ENCODE measurements at places on chromosomes 7 and 10. TPM values are rescaled to one million over a fixed set of nuclear protein-coding genes. Genes with fewer than 3 reads are reported as not detected.

The STEAP4 gene
- total RNA-seq = 7.2 TPM

The FAM13C gene
- 47.9 TPM for total RNA-seq

The TAS2R3 gene
- 6.3 TPM for total RNA-seq

- DNase-seq = no peak
Observed at GRCh38 chr7:136976504-136977251, 108.2 kb downstream of the CHRM2 start.

The CTAGE4 gene
- total RNA-seq = 20.6 TPM

DNA sequence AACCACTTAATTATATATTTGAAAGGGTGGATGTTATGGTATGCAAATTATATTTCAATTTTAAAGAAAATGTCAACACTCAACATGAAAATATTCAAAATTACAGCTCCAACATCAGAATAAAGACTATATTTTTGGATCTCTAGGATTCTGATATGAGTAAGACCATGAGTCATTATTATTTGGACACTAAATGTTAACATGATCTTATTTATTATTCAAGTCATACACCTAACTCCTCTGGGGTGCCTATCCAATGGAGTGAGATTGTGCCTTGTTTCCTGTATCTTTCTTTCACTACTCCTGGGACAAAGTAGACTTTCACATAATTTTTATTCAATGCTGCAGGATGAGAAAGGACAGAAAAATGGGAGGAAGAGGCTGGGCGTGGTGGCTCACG is 135.2 kb upstream of the PRSS1 start:
- no peak for DNase-seq

DNA sequence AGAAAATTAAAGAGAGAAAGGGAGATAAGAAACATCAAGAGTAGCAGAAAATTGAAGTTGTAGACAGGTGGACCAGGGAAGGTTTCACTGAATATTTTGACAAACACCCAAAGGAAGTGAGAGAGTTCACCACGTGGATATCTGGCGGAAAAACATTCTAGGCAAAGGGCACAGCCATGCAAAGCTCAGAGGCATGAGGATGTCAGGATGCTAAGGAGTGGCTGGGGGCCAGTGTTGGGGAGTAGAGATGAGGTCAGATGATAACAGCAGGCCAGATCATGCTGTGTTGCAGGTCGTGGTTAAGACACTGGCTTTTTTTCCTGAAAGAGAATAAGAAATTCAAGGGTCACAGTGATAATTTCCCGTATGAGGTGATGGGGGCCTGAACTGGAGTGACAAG is 181.9 kb downstream of the DGKI start:
- no peak for DNase-seq

DNA sequence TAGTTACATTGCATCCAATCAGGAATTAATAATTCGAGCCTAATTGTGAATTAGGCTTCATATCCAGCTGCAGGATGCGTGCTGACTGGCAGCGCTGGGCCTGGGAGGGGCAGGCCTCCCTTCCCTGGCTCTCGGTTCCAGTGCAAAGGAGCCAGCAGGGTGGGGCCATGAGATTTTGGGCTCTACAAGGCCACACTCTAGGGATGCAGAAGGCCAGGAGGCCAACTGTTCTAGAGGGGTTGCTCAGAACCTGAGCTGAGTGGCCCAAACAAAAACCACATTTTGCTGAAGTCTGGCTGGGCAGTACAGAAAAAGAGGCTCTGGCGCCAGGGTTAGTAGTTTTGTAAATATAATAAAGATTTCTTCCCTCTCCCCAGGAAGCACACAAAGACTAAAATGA is 72.3 kb downstream of the CLEC2L start:
- DNase-seq = no peak

DNA sequence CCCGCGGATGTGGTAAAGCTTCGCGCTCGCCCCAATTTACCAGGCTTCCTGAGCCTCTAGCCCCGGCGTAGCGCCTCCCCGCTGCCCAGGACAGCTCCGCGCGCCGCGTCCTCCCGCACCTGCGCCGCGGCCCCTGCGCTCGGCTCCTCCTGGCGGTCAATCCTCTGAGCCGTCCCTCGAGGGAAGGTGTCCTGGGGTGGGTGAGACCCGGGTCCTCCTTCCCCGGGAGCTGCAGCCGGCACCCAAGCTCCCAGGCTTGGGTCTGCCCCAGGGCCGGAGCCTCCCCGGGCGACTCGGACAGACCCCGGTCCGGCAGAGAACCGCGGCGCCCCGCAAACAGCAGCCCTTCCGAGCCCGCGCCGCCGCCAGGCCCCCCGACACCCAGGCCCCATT is 512 bp downstream of the OSBPL3 start:
- peak; percentile 94 for DNase-seq

The C10orf88 gene
- total RNA-seq = 8.2 TPM

DNA sequence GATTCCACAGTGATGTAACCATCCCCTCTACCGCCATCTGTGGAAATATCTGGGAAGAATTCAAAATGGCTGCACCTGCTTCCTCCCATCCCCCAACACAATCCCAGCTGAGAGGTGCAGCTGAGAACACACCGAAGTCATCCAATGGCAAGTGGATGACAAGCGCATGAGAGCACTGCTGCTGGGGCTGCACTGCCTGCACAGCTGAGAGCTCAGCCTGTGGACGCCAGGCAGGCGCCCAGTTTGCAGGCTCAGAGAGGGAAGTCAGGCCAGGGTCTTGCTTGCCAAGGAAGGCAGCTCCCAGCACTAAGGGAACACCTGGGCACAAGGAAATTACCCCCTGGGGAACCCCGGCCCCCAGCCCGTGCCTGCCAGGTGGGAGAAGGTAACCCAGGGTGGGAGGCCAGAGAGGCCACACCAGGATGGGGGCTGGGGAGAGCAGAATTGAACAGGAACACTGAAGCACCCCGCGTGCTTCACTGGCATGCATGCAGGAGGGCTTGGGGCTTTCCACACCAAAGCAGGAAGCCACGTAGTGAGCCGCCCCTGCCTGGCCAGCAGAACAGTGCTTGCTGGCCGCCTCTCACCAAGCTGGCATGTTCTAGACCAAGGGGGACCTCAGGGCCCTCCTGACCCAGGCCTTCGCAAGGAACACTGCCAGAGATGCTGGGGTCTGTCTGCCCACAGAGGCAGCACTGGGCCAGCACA is 46.2 kb downstream of the FAM53B start:
- peak; percentile 48 for DNase-seq

The TAS2R41 gene
- not detected for total RNA-seq

The HYAL4 gene
- not detected for total RNA-seq

The OR6V1 gene
- not detected for total RNA-seq

The CFTR gene
- total RNA-seq = 40.7 TPM

DNA sequence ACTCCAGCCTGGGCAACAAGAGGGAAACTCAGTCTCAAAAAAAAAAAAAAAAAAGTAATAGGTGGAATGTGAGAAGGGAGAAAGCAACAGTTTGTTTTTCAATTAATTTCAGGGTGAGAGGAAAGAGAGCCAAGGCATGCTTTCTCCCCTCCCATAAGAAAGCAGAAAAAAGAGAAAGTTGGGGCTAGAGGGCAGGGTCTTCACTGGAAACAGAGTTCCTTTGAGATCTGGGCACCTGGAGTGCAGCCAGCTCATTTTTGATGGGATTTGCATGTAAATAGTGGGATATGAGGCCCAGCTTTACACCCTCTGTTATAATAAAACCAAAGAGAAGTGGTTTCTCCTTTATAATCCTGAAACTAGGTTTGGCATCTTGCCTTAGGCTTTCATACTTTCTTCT is 13.8 kb upstream of the STOX1 start:
- DNase-seq = no peak

- DNase-seq = peak; percentile 50
Observed at GRCh38 chr10:132627666-132628531, 90.3 kb downstream of the INPP5A start.

- DNase-seq = no peak
Observed at GRCh38 chr10:71964743-71965515, 734 bp downstream of the CHST3 start.

The BZW2 gene
- total RNA-seq = 46.2 TPM

DNA sequence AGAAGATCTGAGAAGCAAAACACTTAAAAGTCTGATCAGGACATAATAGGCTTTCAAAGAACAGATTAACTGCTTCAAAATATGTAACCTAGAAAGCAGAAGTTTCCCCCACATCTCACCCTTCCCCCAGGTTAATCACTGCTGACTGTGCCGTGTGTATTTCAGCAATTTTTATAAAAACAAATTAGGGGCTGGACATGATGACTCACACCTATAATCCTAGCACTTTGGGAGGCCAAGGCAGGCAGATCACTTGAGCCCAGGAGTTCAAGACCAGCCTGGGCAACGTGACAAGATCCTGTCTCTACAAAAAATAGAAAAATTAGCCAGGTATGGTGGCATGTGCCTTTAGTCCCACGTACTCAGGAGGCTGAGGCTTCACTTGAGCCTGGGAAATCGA is 67.6 kb upstream of the GATA3 start:
- no peak for DNase-seq

GRCh38 chr7:50779427-50779826 is 3.3 kb downstream of the GRB10 start:
- no peak for DNase-seq

DNA sequence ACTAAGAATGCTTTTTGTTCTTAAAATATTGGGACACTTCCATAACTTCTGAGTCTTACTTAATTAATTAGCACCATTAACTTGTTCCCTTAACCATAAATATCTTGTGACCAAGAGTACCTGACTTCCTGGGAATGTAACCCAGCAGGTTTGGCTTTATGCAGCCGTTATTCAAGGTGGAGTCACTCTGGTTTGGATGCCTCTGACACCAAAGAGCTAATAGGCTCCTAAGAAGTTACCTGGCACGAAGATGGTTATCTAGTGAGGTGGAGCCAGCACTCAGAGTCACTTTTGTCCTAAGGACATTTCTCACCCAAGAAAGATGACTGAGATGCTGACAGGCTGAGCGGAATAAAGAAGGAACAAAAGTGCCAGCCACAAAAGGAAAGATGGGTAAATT is 172.3 kb downstream of the C1GALT1 start:
- no peak for DNase-seq

GRCh38 chr7:34281260-34281659 is 375.9 kb downstream of the BMPER start:
- DNase-seq = no peak

DNA sequence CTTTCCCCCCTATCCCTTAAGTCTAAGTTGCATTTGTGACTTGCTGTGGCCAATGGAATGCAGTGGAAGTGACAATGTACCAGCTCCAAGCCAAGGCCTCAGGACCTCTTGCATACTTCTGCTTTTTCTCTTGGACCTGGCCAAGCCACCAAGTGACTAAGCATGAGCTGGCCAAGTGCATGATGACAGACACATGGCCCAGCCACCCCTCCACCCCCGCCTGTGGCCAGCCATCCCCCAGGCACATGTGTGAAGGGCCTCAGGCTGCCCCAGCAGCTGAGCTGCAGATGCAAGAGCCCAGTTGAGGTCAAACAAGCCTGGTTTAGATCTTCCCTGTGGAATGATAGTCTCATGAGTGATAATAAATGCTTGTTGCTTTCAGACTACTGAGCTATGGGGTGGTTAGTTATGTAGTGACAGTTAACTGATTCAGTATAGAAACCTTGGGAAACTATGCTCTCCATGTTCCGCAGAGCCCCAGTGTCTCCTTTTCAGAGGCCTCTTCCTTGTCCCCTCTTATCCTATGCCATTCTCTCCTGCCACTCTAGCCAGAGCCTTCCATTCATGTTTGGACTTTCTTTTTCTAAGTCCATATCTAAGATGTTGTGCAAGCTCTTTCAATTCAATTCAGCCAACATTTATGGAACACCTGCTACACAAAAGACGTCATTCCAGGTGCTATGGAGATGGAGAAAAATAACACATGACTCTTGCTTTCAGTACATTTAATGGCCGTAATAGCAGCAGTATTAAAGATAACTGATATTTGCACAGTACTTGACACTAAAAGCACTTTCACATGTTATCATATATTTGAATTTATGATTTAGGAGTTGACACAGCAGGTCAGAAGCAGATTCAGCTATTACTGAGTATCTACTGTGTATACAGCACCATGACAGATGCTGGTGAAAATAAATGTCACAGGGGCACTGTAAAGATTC is 55.5 kb upstream of the LOXL4 start:
- DNase-seq = peak; percentile 53

GRCh38 chr7:22146961-22147512 is 201.3 kb upstream of the CDCA7L start:
- no peak for DNase-seq

The NPY4R gene
- not detected for total RNA-seq

The SMC3 gene
- 32.1 TPM for total RNA-seq

The HIPK2 gene
- total RNA-seq = 29.9 TPM

The CACNB2 gene
- total RNA-seq = 35.4 TPM

The GPR37 gene
- total RNA-seq = 0.53 TPM

The FKBP6 gene
- not detected for total RNA-seq

DNA sequence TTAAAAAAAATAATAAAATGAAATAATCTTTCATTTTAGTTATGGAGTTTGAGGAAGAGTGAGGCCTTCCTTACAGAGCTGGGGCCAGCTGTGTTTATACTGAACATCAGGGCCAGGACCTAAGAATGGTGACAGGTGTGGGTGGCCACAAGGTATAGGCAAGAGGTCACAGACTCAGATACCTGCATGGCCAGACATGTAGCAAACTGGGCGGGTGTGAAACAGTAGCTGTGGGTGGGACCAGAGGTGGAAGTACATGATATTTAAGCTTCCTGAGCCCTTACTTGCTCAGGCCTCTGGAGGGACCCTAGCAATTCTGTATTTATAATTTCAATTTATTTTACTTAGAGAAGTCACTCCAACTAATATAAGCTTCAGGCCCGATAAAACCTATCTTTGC is 27.7 kb upstream of the CAMK1D start:
- no peak for DNase-seq

The IDI2 gene
- not detected for total RNA-seq

The RBAK gene
- total RNA-seq = 13.2 TPM

The TWIST1 gene
- total RNA-seq = not detected

DNA sequence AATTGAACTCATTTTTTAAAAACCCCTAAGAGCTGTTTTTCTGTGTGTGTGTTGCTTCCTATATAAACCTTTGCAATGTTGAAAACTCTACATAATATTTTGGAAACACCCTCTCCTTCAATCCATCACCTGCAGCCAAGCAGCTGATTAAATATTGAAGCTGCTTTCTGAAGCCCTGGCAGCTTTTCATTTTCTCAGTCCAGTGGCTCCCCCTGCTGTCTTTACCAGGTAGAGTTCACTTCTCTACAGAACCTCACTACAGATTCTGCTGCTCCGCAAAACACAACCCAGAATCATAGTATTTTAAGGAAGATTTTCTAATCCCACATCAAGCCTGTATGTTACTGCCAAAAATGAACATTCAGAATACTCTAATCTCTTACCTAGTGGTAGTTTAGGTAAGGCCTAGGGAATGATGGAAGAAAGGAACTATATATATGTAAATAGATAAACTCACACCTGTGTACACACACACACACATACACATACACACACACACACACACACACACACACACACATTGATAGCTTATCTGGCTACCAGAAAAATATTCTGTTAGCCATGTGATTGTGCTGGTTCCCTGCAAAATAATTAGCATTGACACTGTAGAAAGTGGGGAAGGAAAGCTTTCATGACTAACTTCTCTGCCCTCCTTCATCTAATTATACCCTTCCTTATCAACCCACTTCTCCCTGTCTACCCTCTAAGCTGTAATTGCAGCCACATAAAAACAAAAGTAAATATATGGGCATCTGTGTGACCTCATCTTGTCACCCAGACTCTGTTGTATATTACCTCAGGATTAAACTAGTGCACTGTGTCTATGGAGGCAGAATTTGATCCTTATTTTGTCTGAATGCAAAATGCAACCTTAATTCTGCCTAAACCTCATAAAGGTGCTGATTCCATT is 229.5 kb upstream of the FZD1 start:
- peak; percentile 64 for DNase-seq

GRCh38 chr7:81244224-81244623 is 325.4 kb upstream of the SEMA3C start:
- DNase-seq = no peak
